ENCODE measurements at places on chromosomes 6 and 20.

GRCh38 chr20:33163856-33164762 lies 3.9 kb upstream of the BPIFA2 start:
- no peak for DNase-seq

DNA sequence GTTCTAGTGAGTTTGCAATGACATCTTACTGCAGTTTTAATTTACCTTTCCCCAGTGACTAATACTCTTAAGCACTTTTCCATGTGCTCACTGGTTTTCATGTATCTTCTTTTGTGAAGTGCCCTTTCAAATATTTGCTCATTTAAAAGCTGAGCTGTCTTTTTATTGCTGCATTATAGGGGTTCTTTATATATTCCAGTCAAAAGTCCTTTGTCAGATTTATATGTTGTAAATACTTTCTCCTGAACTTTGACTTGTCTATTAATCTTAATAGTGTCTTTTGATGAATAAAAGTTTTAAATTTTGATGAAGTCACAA lies 50.2 kb upstream of the ELOVL5 start:
- no peak for DNase-seq

DNA sequence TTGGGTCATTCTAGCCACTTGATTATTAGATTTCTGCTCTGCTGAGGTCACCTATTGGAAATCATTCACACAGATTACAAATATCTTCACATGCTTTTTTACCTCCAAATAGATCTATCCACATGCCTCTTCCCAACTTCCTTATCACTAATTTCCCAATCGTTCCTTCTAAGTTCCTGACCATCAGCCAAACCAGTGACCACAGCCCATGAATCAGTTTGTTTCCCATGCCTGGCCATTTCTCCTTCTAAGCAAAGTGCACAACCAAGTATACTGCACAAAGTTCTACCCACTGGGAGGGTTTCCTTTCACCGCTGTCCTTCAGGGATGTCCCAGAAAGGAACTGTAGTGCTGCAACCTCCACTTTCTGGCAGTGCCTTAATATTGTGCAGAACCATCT lies 140.5 kb upstream of the SYNDIG1 start:
- no peak for DNase-seq

- no peak for DNase-seq
Measured at GRCh38 chr20:35525639-35526038, 3.8 kb downstream of the C20orf173 start.

- no peak for DNase-seq
Measured at GRCh38 chr6:93575495-93576267, 156.3 kb upstream of the EPHA7 start.

GRCh38 chr6:128979071-128979470 lies 96.1 kb downstream of the LAMA2 start:
- DNase-seq, result no peak

GRCh38 chr20:24838546-24839535 lies 110.2 kb upstream of the CST7 start:
- DNase-seq, result no peak

- no peak for DNase-seq
Measured at GRCh38 chr20:33650753-33651561, 11.2 kb upstream of the C20orf144 start.

DNA sequence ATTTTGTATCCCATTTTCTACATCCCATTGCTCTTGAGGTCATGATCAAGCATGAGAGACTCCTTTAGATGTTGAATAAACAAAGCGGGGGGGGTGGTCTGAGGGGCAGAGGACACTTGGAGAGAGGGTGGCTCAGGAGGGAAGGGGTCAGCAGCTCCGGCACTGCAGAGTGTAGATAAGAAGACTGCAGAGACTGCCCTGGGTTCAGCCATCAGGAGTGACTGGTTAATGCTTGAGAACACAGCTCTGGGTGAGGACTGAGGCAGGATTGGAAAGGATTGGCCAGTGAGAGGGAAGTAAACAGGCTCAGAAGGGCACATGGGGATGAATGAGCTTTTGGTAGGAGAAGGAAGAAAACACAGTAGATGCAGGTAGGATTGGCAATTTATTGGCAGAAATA lies 205.3 kb upstream of the CNR1 start:
- DNase-seq, result no peak

DNA sequence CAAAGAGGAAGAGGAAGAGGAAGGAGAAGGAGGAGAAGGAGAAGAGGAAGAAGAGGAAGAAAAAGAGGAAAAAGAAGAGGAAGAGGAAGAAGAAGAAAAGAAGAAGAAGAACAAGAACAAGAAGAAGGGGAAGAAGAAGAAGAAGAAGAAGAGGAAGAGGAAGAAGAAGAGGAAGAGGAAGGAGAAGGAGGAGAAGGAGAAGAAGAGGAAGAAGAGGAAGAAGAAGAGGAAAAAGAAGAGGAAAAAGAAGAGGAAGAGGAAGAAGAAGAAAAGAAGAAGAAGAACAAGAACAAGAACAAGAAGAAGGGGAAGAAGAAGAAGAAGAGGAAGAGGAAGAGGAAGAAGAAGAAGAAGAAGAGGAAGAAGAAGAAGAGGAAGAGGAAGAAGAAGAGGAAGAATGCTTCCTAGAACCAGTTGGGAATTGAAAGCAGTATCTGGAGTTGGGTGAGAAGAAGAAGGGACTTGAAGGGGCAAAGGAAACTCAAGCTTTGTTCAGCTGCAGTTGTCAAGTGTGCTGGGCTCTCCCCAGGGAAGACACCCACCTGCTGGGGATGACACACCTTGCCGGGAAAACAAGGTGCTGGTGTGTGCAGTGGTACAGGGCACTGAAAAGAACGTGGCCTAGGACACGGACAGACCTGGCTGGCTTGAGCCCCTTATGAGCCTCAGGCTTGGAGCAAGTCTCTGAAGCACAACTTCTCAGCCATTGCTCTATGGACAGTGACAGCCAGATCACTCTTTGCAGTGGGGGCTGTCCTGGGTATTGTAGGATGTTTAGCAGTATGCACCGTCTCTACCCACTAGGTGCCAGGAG lies 30.1 kb upstream of the ARFGEF2 start:
- DNase-seq, result no peak
